Stimulated activated CD4-positive, alpha-beta T cell treated with anti-CD3 and anti-CD28 coated beads, Interleukin-2, amount 100 ng/mL, for 24 hours (primary cell): ENCODE measurements at places on chromosomes 2 and 18.
A peak's percentile ranks its signal among the peaks of the same experiment; 100 is the strongest.

- no peak for DNase-seq
These were observed 37.9 kb downstream of the USP34 start for GRCh38 chr2:61432990-61433389.

GRCh38 chr18:58911766-58912165 is 47.1 kb downstream of the ZNF532 start:
- DNase-seq = no peak

- no peak for DNase-seq
These were observed 31.9 kb upstream of the TFPI start for GRCh38 chr2:187586011-187586641.

GRCh38 chr2:20221555-20221973 is 3.4 kb downstream of the SDC1 start:
- DNase-seq = no peak

DNA sequence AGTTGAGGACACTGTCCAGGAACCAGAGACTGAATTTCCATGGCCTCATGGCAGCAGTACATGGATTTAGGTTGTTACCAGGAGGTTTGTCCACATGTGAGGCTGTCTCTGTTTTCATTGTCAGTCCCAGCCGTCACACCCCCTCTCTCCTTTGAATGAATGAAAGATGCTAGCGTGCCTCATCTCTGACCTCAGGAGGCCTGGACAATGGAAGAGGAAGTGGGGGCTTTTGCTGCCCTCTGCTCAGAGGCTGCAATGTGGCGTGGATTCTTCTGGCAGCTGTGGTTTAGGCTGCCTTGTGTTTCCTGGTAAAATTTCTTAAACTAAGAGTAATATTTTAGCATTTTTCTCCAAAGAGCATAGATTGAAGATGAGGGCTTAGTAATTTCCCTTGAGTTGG is 47.5 kb downstream of the RAB31 start:
- no peak for DNase-seq

DNA sequence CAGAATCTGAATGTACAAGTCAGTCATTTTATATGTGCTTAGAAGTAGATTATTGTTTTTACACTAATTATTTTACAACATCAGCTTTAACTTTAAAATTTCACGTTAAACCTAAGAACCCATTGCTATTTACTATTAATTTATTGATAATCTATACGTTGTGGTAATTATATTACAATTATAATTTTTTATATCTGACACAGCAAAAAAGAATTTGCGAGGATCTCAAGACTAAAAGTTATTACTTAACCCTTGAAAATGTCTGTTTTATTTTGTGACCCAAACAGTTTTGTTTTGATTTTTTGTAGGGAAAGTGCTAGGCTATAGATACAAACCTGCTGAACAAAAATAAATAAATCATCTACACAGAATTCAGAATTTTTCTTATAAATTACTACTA is 30.3 kb downstream of the BAZ2B start:
- no peak for DNase-seq

DNA sequence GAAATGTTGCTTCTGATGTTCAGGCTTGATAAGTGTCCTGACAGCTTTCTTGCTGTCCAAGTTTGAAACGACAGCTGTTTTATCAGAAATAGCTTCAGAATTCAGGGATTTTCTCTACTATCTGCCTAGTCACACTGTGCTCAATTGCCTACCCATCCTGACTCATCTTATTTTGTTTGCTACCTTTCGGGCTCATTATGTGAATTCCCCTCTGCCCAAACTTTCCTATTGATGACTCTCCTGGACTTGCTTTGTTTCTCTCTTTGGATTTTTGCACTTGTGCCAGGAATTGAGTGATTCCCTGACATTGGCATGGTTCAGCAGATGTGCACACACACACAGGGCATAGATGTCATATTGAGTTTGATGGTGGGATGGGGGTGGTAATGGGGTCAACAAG is 1052.6 kb upstream of the PIK3C3 start:
- DNase-seq = no peak

DNA sequence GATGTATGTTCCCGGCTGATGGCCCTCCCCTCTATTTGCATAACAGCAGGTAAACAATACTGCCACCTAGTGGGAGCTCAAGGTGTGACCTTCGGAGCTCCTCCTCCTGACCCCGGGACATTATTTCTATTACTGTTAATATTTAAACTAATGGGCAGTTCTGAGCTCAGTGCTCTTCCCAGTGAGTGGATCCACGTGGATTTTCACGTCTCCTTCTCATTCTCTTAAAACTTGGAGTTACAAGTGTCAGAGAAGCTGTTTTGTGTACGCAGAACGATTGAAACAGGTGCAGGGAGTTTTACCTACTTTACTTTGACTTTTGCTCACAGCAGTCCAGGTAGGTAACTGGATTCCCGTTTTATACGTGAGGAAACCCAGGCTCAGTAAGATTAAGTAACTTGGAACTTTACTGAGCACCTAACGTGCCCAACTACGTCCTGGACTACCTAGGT is 127.3 kb downstream of the PRKCE start:
- peak; percentile 68 for DNase-seq

GRCh38 chr18:46411191-46411828 is 245.7 kb downstream of the LOXHD1 start:
- no peak for DNase-seq

DNA sequence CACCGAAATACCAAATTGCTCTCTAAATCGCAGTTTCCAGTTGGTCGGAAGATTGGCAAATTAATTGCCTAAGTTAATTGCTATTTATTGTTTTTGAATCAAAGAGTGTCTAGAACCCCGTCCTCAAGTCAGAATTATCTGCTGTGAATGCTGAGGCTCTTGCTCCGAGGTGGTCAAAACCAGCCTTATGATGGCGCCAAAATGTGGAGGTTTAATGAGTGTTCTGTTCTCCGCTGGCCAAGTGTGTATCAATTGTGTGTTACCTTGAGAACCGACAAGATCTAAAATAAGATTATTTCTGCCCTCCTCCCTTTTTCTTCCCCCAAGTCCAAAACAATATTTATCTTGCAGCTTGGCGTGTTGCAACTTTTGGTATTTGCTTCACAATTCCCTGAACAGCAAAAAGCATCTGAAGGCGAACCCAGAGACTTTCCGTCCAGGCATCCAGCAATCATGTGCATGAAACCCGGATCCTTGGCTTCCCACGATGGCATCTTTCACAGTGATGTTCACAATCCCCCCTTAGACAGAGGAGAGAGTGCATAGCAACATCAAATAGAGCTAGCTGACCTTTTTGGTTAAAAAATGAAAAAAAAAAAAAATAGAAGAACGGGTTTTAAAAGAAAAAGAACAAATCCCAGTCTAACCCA is 323.0 kb downstream of the MYCN start:
- DNase-seq = no peak

DNA sequence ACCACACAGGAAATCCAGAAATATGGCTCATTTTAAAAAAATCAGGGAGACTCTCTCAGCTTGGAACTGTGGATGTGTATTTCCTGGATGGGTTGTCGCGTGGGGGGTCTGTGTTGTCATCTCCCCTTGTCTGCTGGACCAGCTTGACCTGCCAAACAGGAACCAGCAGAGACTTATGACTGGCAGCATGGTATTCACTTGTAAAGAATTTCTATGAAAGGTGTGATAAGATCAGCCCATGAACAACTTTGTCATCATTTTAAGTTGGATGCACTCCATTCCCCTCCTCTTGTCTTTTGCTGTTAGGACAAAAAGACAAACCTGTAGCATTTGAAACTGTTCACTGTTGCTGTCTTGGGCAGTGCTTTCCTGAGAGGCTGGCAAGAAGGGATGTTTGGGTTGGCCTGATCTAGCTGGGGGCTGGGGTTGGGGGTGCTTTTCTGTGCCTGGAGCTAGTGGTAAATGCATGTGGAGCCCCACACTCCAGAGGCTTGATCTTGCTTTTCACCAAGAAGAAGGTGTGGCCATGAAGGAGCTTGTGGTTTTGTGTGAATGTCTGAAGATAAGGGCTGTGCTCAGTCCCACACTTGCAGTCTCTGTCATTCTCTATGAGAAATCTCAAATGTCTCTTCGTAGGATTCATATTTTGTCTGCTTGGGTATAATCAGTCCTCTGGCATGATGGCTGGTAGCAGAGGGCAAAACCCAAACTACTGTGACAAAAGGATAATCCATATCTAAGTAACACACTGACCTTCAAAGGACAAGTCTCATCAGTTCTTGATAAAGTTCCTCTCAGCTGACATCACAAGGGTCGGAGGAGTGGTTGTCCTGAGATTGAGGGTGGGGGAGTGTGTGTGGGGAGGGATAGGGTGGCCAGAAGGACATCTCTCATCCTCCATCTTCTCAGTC is 39.0 kb downstream of the RALB start:
- DNase-seq = no peak

- DNase-seq = no peak
These were observed 110.3 kb upstream of the ST6GAL2 start for GRCh38 chr2:106996171-106996769.

DNA sequence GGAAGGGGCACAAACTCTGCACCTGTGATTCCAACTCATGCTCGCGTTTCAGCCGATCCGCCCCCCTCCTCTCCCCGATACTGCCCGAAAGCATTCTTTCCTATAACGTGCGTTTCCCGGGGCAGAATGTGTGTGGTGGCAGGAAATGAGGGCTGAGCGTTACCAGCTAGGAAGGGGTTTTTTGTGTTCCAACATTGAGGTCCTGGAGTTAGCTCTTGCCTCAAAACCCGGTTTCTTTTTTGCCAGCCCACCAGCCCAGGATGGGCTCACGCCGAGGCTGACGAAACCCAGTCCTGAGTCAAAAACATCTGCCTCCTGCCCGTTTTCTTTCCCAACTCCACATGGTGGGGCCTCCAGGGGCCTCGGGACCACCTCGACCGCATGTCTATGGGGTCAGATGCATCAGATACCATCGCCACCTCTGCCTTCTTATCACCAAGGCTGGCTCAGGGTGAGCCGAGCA is 113.7 kb upstream of the COPS8 start:
- DNase-seq = no peak

- DNase-seq = no peak
These were observed 160.1 kb upstream of the LRP1B start for GRCh38 chr2:142290931-142291330.

GRCh38 chr18:42437646-42438045 is 482.6 kb downstream of the PIK3C3 start:
- DNase-seq = no peak

DNA sequence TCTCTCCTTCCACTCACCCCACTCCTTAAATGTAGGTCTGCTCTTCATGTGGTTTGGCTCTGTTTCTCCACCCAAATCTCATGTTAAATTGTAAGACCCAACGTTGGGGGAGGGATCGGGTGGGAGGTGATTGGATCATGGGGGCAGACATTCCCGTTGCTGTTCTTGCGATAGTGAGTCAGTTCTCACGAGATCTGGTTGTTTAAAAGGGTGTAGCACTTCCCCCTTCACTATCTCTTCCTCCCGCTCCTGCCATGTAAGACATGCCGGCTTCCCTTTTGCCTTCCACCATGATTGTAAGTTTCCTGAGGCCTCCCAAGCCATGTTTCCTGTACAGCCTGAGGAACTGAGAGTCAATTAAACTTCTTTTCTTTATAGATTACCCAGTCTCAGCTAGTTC is 1044.5 kb upstream of the POU3F3 start:
- DNase-seq = no peak

DNA sequence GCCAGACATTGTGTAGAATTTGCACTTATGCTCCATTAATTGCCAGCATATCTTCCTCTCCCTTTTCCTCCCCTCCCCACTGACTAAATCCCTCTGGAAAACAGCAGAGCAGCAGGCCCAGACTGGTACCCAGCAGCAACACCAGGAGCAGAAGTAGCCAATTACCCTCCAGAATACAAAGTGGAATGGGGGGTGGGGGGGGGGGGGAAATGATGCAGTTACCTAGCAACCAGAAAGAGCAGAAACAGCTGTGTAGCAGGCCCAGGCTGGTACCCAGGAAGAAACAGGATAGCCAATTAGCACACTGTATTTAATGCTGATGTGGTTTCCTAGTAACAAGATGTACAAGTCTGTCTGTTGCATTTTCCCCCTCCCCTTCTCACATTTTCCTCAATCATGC is 52.3 kb downstream of the KLF7 start:
- DNase-seq = no peak

DNA sequence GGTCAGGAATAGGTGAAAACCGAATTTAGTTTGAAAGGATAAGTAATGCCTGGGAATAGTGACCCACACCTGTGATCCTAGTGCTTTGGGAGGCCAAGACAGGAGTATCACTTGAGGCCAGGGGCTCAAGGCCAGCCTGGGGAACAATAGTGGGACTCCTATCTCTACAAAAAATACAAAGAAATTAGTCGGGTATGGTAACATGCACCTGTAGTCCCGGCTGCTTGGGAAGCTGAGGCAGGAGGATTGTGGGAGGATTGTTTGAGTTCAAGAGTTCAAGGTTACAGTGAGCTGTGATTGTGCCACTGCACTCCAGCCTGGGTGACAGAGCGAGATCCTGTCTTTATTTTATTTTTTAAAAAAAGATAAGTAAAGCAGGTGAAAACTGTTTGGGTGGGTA is 3.8 kb upstream of the MYO1B start:
- no peak for DNase-seq

GRCh38 chr2:124834331-124834730 is 809.2 kb downstream of the CNTNAP5 start:
- no peak for DNase-seq

DNA sequence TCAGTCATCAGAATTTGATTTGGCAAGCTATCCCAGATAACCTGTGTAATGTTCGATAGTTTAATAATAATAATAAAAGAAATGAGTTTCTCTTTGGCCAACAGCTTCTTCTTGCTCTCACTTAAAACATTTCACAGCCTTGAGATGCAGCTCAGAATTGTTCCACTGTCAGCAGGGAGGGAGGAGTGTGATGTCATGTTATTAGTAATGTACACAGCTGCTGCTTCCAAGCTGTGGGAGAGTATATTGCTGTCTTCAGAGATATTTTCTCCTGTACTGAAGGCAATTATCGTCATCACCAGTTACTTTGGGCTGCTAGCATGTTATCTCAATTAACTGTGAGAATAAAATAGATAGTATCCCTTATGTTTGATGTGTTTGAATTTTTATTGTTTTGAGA is 146.9 kb upstream of the MAP3K20 start:
- no peak for DNase-seq

- no peak for DNase-seq
These were observed 324.4 kb upstream of the CELF4 start for GRCh38 chr18:37889963-37890362.

GRCh38 chr2:168851674-168852320 is 38.4 kb downstream of the SPC25 start:
- DNase-seq = no peak

GRCh38 chr2:46846536-46846935 is 69.1 kb downstream of the MCFD2 start:
- DNase-seq = no peak

GRCh38 chr2:26492749-26493515 is 15.0 kb upstream of the OTOF start:
- no peak for DNase-seq

- DNase-seq = no peak
These were observed 226.1 kb downstream of the VAPA start for GRCh38 chr18:10139783-10140410.

GRCh38 chr2:39728941-39729351 is 50.1 kb downstream of the THUMPD2 start:
- DNase-seq = peak; percentile 35

DNA sequence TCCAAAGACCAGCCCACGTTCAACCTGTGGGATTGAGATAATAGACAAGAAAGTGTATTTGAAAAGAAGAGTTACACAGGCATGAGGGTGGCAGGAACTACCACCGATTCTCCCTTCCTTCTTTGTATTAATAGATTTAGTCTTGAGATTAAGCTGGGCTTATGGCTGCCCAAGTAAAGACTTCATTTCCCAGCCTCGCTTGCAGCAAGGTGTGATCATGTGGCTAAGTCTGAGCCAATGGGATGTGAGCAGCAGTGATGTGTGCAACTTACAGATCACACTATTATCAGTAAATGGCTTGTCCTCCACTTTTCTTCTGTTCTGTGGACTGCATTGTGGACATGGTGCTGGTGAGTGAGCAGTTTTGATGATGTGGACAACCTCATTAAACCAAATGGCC is 101.7 kb downstream of the POLR1A start:
- no peak for DNase-seq
